ENCODE measurements at places on chromosomes 5 and 9.

GRCh38 chr5:149707097-149707496 is 23.0 kb upstream of the PPARGC1B start:
- DNase-seq, result no peak

DNA sequence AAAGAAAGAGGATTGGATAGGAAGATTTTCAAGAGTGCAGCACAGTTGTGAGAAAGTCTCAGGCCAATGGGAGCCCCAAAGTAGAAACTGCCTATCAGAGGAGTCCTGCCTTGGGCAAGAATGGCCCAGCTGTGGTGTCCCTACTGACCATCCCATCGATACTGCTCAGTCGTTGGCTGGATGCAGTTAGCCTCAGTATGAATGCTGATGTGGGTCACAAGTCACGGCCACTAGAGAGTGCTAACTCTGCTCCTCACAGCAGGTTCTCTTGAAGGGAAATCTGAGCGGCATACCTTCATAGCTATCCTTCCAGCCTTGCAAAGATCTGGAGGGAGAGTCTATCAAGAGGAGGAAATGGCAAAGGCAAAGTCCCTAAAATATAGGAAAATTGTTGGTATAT is 11.6 kb upstream of the CETN3 start:
- DNase-seq, result no peak

DNA sequence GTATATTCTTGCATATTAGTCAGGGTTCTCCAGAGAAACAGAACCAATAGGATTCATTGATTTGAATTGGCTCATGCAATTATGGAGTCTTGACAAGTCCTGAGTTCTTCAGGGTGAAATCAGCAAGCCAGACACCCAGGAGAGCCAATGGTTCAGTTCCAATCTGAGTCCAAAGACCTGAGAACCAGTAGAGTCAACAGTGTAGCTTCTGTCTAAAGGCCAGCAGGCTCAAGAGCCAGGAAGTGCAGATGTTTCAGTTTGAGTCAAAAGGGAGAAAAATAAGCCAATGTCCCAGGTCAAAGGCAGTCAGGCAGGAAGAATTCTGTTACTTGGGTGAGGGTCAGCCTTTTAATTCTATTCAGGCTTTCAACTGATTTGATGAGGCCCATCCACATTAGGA is 37.8 kb upstream of the ANKRD34B start:
- no peak for DNase-seq

DNA sequence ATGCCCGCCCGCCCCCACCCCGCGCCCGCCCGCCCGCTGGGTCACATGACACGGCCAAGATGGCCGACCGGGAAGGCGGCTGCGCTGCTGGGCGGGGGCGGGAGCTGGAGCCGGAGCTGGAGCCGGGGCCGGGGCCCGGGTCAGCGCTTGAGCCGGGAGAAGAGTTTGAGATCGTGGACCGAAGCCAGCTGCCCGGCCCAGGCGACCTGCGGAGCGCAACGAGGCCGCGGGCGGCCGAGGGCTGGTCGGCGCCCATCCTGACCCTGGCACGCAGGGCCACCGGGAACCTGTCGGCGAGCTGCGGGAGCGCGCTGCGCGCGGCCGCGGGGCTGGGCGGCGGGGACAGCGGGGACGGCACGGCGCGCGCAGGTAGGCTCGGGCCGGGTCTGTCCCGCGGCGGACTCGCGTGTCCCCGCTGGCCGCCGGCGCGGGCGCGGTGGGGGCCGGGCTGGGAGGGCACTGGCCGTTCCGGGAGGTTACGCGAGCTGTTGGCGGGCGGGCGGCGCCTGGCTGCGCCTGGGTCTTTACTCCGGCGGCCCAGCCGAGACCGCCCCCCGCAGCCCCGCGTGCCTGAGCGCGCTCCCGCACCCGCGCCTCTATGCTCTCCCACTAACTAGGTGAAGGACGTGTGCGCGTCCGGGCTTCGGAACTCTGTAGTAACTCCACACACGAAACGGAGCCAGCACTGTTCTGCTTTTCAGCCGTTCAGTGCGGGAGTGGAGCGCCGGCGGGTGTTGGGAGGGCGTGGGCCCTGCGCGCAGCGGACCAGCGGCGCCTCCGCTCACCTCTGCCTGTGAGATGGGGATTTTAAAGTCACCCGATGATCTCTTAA is at the start of gene RUFY1:
TSS of gene RUFY1 (plus strand) at position 44 of the 832 bp plus-strand sequence. CDS start at position 60, 16 bp downstream.
- DNase-seq, result no peak

DNA sequence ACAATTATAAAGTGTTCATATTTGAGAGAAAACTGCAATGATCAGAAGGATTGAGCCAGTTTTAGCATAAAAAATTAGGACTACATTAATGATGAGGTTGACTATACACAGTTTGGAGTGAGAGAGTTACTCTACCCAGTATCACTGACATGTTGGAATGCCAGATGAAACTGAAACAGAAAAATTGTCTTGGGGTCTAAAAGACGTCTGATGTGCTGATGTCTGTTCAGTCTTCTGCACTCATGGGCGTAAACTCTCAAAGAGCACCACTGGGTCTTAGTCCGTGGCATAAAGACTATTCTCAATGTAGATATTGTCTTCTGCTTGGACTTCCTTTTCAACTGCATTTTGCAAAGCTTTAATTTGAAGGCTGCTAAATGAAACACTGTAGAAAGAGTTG is 29.5 kb downstream of the HAVCR1 start:
- DNase-seq, result no peak

DNA sequence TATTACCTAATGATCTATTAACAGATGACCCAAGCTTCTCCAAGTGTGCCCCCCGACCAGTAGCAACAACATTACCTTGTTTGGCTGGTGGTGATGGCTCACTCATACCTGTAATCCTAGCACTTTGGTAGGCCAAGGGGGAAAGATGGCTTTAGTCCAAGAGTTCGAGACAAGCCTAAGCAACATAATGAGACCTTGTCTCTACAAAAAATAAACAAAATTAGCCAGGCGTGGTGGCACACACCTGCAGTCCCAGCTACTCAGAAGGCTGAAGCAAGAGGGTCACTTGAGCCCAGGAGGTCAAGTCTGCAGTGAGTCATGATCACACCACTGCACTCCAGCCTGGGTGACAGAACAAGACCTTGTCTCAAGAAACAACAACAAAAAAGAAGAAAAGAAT is 62.9 kb downstream of the GCNT1 start:
- no peak for DNase-seq
